ENCODE measurements at places on chromosomes 2 and 18.

- DNase-seq, result no peak
Observed at GRCh38 chr18:12597760-12598159, 60.1 kb downstream of the SPIRE1 start.

- no peak for DNase-seq
Observed at GRCh38 chr2:21281384-21281783, 157.6 kb downstream of the TDRD15 start.

- no peak for DNase-seq
Observed at GRCh38 chr2:174247474-174248186, 702 bp downstream of the OLA1 start.

- no peak for DNase-seq
Observed at GRCh38 chr2:236793023-236794011, 223.7 kb downstream of the ACKR3 start.

DNA sequence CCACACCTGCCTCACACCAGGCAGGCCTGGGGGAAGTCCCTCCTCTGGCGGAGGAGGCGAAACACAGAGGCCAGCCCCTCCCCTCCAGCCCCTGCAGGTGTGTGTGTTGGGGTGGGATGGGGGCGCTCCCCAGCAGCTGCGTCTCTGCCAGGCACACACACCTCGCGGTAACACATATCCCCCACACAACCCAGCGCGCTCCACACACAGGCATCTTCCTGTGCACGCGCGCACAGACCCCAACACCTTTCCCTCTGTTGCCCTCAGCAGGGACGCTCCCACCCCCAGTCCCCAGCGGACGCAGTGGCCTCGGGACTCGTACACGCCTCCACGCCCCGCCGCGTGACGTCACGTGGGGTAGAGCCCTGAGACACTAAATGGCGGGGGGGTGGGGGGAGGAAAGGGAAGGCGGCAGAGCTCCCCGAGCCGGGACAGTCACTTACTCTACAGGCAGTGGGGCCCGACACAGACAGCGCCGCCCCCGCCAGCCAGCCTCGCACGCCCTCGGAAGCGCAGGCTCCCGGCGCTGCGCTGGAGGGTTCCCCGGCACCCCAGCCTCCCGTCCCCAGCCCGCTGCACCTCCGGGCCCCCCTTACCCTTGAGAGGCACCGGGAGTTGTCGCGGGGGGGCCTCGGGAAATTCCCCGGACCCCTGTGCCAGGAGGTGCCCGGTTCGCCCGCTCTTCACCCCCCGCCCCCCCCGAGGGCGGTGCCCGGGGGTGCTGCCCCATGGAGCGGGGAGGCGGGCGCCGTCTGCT lies at the start of gene WNT10A:
TSS of gene WNT10A (plus strand) at position 751 of the 757 bp plus-strand sequence. CDS start 144 bp downstream, outside the sequence.
- DNase-seq, result peak; percentile 57
